CD4-positive, alpha-beta T cell treated with Interleukin-1 beta for 1 hour (primary cell): ENCODE measurements at places on chromosomes 7 and 10.

- no peak for DNase-seq
Measured at GRCh38 chr10:35554036-35554435, 51.1 kb upstream of the GJD4 start.

DNA sequence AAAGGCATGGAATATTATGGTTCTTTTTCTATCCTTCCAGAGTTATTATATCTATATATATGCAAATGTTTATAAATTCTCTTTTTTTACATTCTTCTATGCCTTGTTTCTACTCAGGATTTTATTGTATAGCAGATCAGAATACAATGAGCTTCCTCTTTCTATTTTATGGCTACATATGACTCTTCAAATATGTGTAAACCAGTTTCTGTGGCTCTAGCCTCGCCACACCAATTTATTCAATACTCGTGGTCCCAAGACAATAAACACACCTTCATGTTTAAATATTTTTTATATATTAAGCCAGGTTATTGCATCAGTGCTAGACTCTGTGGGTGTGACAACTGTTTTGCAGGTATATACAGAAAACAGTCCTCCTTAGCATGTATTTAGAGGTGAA, 237.5 kb upstream of the MKLN1 start:
- DNase-seq = no peak

DNA sequence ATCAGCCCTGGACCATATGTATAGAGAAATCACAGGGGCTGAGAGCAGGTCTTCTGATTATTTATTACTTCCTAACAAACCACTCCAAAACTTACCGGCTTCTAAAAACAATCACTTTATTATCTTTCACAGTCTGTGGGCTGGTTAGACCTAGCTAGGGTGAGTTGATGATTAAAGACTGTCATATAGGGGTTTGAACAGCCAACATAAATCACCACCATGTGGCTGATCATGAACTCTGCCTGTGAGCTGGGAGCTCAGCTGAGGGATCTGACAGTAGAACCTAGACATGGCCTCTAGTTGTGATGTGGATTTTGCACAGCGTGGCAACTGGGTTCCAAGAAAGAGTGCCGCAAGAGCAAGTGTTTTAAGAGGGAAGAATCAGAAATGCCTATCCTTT, 305.4 kb downstream of the CSTF2T start:
- DNase-seq = no peak

- DNase-seq = no peak
Measured at GRCh38 chr7:47893238-47893637, 55.0 kb downstream of the PKD1L1 start.

- DNase-seq = no peak
Measured at GRCh38 chr10:32961343-32961894, 3.4 kb upstream of the ITGB1 start.

- no peak for DNase-seq
Measured at GRCh38 chr10:101506829-101507661, 81.0 kb downstream of the POLL start.

- DNase-seq = no peak
Measured at GRCh38 chr10:84185526-84186175, 8.7 kb upstream of the CDHR1 start.
